AG04450 (cell line): ENCODE measurements at places on chromosomes 12 and 14.
A peak's percentile ranks its signal among the peaks of the same experiment; 100 is the strongest.

- no peak for DNase-seq
Observed at GRCh38 chr12:124018539-124018938, 45.5 kb downstream of the ZNF664 start.

DNA sequence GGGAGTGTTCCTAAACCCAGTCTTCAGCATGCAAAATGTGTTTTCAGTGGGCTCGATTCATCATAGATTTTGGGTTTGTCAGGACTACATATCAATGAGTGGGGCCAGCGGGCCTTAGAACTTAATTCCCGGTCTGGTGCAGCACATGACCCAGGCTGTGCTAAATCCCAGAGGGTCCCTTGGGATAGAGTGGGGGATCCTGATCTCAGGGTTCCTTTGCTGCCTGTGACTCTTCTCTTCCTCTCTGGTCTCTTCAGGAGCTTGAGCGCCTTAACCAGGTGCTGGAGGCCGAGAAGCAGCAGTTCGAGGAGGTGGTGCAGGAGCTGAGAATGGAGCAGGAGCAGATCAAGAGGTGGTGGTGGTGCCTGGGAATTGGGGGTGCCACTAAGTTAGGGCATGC, 37.5 kb downstream of the PLEKHD1 start:
- no peak for DNase-seq

DNA sequence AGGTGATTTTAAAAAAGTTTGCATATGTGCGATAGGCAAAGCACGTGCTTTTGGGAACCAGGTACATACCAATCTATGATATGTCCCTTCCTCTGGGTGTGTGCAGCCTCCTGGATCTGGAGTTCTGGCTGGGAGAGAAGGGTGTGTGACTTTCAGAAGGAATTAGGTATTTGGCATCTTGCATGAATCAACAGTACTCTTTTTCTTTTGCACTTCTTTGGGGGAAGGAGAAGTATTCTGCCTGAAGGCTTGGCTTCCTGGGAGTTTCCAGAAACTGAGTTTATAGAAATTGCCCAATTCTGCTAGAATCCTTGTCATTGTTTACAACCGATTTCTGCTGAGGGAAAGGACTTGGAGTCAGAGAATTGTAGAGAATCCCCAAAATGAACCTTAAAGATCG, 2.9 kb upstream of the CLMN start:
- no peak for DNase-seq

GRCh38 chr12:34625116-34625515, 602.8 kb downstream of the ALG10 start:
- DNase-seq, result no peak

DNA sequence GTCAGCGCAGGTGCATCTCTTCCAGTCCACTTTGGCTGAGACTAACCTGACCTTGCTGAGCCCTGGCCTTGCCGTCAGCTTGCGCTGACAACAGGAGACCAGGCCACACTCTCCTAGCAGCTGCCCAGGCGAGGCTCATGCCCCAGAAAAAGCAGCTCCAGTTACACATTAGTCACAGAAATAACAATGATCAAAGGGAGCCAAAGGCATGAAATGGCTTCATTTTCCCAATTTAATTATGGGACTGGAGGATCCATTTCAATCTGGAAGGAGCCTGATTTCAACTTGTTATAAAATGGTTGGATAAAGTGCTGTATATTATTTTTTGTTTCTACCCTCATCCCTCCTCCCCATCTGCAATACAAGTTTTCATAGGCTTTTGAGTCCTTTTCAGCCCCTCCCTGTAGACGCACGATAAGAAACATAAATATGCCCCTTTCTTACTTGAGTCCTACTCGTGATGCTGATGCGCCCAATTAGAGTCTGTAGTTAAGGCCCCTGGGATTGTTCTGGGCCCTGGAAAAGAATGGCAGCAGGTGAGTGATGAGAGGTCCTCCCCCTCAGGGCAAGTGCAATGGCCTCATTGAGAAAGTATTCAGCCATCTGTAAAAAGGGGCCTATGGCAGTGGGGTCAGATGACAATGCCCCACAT, 376.0 kb downstream of the C12orf75 start:
- peak; percentile 4 for DNase-seq
